8988T (cell line): ENCODE measurements at places on chromosomes 6 and 20.

DNA sequence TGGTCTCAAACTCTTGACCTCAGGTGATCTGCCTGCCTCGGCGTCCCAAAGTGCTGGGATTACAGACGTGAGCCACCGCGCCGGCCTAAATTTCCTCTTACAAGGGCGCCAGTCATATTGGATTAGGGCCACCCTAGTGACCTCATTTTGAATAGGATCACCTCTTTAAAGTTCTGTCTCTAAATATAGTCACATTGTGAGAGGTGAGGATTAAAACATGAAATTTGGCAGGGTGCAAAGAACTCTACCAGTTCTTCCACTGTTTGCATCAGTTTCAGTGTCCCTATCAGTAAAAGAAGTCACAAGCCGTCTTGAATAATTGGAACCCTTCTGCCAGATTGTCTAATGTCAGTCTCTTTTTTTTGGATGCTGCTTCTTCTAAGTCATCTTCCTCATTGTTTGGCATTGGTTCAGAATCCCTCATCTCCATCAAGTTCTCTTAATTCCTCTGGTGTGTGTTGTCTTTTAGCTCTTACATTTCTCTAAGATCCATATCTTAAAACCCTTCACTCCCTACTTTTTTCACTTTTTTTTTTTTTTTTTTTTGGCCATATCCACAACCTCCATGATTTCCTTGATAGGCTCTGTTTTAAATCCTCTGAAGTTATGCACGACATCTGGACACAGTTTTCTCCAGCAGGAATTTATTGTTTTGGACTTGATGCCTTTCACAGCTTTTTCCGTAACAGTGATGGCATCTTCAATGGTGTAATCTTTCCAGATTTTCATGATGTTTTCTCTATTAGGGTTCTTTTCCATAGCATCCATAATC is 56.8 kb downstream of the NCOA3 start:
- DNase-seq: no peak

DNA sequence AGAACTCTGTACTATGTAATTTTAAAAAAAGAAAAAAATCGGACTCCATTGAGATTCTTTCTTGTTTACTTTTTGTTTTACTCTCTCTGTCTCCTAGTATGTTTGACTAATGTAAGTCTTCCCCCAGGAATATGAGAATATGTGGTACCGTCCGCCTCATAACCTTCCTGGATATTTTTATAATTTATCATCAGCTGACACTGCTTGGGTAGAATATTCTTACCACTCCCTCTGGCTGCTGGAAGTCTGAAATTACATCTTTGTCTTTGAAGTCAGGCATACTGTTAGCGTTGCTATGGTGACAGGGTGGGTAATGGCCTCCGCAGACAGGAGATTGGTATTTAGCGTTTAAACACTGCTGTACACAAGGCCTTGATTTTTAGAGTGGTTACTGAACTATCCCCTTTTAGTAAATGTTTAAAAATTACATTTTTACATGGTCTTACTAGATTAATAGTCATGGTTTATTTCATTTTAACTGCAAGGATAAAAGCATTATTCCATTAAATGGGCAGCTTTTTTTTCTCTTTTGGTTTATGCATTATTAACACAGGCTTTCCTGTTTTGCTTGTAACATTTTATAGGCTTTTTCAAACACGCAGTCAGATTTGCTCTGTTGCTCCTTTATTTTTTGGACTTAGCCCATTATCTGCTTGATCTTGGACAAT is 176.4 kb downstream of the ARID1B start:
- peak; percentile 61 for DNase-seq

- DNase-seq: no peak
These were observed 241.0 kb downstream of the QKI start for GRCh38 chr6:163655217-163656121.

DNA sequence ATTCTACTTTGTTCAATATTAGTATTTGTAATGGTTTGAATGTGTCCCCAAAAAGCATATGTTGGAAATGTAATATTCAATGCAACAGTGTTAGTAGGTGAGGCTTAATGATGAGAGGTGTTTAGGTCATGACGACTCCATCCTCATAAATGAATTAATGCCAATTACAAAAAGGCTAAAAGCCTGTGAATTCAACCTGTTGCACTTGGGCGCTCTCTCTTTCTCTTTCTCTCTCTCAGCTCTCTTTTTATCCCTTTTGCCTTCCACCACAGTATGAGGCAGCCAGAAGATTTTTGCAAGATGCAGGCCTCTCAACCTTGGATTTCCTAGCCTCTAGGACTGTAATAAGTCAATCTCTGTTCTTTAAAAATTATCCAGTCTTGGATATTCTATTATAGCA is 34.6 kb downstream of the PSMB9 start:
- no peak for DNase-seq

DNA sequence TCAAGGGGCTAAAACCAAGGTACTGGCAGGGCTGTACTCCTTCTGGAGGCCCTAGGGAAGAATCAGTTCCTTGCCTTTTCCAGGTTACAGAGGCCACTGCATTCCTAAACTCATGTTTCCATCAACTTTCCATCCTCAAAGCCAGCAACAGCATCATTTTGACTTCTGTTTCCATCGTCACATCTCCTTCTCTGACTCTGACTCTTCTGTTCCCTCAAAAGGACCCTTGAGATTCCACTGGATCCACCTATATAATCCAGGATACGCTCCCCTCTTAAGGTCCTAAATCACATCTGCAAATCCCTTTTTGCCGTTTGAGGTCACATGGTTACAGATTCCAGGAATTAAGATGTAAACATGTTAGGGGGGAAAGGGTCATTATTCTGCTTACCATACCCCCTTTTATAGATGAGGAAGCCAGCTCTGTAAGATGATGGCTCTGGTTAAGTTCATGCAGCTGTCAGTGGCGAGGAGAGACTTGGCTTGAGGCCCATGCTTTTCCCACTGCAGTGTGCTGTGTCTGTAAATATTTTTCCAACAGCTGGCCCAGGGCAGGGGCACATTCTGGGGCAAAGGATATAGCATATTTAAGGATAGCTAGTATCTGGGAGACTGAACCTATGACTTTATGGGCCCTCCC is 114.6 kb downstream of the TNFRSF21 start:
- DNase-seq: no peak

DNA sequence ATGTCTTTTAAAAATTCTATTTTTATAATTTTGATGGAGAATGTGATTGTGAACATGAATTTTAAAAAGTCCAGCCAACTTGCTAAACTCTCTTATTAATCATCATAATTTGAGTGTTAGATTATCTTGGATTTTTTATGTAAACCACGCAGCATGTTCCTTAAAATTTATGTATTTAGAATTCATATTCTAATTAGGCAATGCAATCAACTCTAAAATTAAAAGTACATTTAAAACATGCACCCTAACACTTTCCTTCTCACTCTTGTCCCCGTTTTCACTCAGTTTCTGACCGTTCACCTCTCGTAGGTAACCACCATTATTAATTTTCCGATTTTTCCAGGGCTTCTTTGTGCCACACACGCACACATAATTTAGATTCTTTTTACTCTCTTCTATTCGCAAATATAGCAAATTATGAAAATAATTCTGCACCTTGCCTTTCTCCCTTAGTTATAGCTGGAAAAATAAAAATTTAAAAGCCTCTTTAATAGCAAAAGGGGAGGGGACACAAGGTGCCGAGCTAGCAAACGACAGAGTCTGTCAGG is 329 bp upstream of the ZKSCAN3 start:
- DNase-seq: no peak

- DNase-seq: no peak
These were observed 24.5 kb downstream of the SRSF3 start for GRCh38 chr6:36618366-36619355.

DNA sequence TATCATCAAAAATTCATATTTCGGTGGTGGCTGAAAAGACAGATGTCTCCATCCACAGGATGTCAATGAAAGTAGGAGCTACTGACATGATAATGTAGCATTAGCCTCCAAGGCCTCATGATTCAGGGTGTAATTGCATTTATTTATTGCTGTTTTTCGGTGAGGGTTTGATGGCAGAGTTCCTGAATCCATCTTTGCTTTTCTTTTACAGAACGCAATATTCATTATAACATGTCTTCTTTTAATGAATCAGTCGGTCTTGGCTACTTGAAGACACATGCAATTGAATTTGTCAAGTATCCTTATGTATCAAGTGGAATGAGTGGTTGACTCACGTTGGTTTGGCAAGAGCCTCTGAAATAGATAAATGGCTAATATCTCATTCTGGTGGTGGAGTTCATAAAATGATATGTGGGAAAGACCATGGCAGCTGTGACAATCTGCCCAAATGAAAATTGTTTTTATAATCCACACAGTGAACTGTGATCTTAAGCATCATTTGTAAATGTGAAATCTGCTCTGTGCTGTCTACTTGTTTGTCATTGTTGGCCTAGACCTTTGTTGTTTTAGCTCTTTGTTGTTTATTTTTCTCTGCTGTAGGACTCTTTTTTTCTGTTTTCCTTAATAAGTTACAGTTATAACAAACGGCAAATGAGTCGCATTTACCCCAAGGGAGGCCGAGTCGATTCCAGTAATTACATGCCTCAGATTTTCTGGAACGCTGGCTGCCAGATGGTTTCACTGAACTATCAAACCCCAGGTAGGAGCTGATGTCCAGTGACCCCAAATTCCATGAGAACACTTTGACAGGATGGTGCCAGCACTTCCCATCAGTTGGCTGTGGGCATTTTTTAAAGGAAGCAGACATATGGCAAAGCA is 105.7 kb upstream of the LAMP5 start:
- no peak for DNase-seq

DNA sequence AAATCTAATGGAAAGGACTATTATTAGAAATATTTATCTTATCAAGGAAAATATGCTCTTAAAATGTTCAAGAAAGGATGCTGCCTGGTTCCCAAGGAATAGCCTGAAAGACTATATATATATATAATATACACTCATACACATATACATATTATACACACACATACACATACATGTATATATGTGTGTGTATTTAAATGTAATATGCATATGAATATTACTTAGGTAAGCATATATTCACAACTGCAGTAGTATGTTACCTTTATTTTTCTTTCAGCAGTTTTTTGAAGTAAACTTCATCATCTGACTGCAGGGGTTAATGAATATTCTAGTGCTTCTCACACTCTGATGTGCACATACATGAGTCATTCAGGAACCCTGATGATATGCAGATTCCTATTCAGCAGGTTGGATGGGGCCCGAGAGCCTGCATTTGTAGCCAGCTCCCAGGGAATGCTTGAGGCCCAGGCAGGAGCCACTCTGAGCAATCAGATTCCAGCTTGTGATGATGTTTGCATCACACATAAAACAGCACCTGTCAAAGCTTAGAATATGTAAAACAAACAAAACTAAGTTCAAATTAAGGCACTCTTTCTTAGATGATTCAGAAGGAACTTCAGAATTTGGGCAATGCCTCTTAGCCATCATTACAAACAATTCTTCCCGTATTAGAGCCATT is 16.1 kb downstream of the MYLK4 start:
- no peak for DNase-seq

DNA sequence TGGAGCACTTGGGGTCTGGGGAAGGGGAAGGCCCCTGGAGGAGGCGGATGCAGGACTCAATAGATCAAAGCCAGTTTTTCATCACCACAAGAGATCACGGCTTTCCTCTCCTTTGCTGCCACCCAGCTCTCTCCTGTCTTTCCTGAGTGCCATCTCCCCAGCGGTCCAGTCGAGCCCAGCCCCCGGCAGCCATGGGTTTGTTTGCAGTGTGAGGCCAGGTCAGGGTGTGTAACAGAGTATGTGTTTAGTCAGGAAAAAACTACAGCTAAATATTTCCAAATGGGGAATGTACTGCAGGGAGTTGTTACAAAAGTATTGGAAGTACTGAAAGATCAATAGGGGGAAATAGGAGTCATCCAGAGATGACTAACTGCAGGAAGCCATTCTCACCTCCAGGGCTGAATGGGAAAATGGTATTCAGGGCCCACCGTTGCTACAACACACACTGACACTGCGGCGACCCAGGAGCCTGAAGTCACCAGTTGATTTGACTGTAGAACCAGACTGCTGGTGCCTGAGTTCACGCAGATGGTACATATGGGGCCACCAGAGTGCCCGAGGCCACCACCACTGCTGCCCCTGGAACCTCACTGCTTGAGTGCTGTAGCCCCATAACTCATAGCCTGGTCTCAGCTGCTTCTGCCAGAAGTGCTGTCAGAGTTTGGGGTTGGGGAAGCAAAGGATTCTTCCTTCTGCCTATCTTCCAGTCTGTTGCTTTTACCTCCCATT is 23.6 kb upstream of the FANCE start:
- no peak for DNase-seq

GRCh38 chr6:4157506-4157905 is 22.1 kb upstream of the ECI2 start:
- DNase-seq: no peak

DNA sequence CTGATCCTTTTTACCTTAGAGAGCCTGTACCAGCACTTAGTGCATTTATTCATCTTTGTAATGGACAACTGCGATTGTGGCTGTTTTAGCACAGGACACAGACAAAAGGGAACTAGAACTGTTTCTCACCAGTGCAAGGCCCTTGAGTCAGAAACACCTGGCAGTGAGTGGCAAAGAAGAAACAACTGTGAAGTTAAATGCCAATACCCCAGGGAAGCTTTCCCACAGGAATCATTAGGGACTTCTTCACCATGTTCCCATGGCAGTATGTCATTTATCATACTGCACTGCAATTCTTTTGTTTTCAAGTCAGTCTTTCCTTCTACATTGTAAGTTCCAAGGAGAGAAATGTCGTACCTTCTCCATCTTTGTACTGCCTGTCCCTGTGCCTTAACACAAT is 28.6 kb upstream of the CDYL start:
- DNase-seq: no peak

- no peak for DNase-seq
These were observed 25.4 kb downstream of the ZNF311 start for GRCh38 chr6:28979679-28980078.

DNA sequence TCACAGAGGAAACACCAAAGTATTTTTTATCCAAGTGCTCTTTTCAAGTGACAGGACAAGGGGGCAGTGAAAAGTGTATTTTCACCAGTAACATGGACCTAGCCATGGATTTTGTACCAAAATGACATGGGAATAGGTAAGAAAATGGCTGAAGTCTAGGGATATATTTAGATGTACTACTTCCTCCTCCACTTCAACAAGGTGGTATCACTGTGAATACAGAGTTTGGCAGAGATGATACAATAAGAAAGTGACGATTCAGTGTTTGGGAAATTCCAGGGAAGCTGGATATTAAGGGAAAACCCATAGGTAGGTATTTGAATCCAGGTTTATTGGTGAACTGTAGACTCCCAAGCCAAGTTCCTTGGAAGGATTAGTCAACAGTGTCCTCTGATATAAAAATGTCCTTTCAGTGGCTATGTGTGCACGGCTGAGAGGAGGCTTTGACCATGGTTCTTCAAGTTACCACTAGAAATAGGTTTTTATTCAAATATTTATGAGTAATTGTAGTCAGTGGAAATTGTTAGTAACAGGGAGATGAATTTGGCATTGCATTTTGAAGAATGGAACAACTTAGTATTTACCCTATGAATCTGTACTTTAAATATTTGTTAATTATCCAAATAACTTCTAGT is 356.0 kb upstream of the CITED2 start:
- DNase-seq: no peak

DNA sequence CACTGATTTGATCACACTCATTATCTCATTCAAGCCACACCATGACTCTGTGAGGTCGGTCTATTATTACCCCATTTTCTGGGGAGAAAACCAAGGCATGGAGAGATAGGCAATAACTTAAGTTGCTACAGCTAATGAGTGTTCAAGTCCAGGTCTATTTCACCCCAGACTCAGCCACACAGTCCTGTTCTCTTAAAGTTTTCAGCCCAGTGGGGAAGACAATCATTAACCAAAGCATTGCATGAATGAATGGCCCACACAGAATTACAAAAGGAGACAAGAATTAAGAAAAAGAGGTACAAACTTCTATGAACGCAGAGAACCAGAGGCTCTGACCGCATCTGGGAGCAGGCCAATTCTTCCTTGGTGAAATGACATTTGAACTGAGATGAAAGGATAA is 7.1 kb downstream of the BPI start:
- DNase-seq: no peak
